Stimulated activated naive CD8-positive, alpha-beta T cell treated with anti-CD3 and anti-CD28 coated beads, Interleukin-15, amount 100 ng/mL, for 72 hours (primary cell): ENCODE measurements at places on chromosomes 1 and 21.

- no peak for DNase-seq
Observed at GRCh38 chr1:194071205-194071604, 884.8 kb upstream of the B3GALT2 start.

DNA sequence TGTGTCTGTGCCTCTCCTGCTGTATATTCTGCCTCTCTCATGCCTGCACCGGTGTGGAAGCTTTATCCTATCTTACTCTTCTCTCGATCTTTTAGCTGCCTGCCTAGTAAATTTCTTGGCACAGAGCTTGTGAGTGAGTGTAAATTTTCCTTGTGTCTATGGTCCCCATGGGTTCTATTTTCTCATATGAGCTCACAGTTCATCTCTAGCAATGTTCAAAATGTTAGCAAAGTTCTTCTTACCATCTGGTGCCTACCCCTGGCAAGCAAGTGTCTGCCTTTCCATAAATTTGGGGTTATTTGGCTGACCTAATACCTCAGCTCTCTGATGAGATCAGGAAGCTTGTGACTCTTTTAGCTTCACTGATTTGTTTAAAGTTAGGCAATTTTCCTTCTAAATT lies 572.1 kb upstream of the BRINP3 start:
- no peak for DNase-seq

- DNase-seq, result no peak
Observed at GRCh38 chr1:42003433-42003832, 84.7 kb upstream of the HIVEP3 start.

DNA sequence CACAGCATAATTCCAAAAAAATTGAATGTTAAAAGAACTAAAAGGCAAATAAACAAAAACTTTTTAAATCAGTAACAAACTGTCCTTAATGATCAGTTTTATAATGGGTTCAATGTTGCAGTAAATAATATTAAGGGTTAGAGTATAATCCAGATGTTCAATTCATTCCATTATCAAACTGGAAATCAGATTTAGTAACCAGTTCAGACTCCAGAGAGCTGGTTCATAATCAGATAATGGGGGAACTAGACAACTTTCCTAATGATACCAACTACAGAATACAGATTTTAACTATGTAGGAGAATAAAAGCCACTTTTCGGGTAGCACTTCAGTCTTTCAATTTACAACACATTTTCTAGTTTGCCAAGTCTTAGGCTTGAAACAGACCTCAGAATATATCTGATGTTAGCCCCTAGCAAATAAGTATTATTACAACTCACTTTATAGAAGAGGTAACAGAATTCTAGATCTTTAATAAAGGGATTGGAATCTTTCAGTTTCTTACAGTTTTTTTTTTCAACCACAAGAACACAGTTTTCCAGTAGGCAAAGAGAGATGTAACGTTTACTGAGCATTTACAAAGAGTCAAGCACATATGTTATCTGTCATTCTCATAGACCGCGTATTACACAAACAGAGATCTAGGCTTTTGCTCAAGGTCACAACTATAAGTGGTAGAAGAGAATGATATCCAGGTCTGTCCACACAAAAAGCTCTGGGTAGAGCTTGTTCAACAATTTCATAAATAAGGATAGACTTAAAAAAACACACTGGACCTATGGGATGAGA lies 1.9 kb upstream of the DCAF6 start:
- DNase-seq, result no peak

DNA sequence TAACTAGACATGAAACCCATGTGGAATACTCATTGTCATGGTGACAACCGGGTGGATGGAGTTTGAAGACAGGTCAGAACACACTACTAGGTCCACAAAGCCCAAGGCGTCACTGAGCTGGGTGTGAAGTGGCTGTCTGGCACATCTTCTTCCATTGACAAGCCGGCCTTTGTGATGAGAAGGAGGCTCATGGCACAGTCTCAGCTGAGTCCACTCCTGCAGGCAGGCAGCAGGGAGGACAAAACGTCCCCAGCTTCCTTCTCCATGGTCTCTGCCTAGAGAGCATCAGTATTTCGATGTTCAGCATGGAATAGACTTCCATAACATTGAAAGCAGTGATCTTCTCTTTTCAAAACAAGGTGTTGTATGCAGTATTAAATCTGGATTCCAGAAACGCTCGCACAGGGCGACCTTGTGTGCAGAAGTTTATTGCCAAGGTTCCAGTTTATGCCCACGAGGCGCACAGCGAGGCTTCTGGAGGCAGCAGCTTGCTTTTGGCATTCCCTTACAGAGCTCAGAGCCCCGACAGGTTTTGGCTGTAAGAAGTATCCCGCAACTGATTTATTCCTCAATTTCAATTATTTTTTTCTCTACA lies 104.2 kb downstream of the SIM2 start:
- no peak for DNase-seq

DNA sequence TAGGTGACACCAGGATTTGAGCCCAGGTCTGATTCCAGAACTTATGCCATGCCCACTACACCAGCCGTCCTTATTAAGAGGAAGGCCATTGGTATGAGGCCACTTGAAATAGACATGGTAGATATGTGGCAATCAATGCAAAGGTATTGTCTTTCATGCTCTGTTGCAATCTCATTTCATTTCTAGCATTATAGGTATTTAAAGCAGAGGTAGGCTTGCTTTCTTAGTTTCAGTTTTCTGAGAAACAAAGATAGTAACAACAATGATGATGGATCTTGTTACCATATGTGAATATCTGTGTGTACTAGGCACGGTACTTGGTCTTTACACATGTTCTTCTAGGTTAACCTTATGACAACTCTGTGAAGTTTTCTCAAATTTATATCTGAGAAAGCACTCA lies 113.1 kb downstream of the FGGY start:
- DNase-seq, result no peak

- DNase-seq, result no peak
Observed at GRCh38 chr21:17191346-17191993, 321.4 kb upstream of the CXADR start.

DNA sequence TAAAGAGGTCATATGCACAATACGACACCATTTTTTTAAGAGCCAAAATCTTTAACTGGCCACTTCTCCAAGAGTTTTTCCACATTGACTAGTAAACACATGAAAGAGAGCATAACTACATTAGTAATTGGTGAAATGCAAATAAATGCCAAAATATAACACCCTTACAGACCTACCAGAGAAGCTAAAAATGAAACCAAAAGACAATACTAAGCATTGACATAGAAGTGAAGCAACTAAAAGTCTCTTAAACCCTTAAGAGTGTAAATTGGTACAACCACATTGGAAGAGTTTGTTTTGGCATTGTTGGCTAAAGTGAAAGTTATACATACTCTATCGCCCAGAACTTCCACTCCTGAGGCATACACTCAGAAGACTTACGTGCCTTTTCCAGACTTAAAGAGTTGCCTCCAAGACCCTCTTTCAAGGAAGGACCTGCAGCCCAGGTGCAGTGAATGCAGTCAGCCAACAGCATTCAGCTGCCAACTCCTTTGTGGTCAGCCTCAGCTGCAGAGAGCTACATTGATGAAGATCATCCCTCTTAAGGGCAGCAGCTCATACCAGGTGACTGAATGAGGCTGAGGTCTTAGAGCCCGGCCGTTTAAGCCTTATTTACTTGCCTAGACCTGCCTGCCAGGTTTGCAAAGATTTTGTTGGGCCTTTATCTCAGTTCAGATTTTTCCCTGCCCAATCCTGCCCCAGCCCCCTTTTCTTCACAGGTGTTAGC lies 839.1 kb upstream of the ADGRL2 start:
- DNase-seq, result no peak
